ENCODE measurements at places on chromosomes 4 and X.
A peak's percentile ranks its signal among the peaks of the same experiment; 100 is the strongest.

- no peak for DNase-seq
Observed at GRCh38 chr4:82523179-82523578, 38.6 kb downstream of the TMEM150C start.

- DNase-seq: no peak
Observed at GRCh38 chr4:124910327-124910726, 197.8 kb upstream of the ANKRD50 start.

- DNase-seq: no peak
Observed at GRCh38 chrX:116236666-116237065, 66.1 kb downstream of the AGTR2 start.

DNA sequence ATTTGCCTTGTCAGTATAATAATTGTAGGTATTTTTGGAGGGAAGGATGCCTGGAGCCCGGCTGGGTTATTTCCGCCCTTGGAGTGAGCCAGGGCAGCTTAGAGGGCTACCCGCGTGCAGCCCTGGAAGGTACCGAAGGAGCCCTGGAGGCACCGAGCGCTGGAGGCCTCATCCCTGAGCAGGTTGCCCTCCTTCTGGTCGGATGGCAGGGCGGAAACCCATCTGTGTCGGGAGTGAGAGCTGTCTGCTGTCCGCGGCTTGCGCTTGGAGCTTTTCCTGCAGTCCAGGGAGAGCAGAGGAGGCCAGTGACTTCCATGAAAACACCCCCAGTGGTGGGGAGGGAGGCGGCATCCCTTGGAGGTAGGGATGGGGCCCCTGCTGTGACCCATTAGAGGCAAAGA, 122.1 kb downstream of the TBL1X start:
- DNase-seq: no peak

- no peak for DNase-seq
Observed at GRCh38 chrX:7170898-7171297, 22.9 kb upstream of the PUDP start.

DNA sequence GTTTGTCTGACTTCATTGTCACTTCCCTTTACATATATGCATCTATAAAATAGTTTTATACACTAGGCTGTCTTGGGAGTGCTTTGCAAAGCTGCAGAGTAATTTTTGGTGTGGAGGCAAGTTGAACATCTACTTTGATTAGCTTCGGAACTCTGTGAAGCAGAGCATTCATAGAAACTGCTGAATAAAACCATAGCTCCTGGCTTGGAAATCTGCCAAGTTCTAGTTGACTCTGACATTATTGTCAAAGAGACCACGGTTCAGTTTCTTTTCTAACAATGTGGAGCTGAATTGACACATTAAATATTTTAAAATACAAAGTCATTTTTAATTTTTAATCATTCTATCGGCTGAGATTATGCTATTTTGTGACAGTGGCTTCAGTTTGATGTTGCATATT, 335.0 kb downstream of the BMPR1B start:
- peak; percentile 53 for DNase-seq

DNA sequence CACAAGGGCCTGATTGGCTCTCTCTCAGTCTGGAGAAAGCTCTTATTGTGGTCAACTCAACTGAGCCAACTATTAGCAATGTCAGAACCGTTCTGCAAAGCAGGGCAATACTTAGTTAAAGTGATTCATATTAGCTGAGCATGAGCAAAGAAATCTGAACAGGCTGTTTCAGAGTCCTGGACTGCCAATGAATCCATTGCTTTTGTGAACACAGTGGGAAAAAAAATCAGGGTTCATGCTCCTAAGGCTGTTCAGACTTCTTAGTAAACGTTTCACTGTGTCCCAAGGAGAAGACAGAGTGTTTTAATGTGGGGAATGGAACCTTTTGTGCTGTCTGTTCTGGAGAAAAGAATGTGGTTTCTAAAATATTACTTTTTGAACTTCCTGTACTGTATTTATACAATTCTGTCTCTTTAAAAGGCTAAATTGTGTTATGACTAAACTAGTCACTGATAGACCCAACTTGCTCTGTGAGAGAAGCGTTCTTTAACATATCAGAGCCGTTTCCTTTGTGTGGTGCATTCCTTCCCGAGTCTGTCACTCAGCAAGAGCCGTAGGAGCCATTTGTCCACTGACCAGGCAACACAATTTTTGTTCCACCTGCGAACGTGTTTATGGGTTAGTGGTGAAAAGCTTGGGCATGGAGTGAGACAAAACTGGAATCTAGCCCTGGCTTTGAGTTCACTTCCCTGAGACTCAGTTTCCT, 366.1 kb downstream of the FBXO8 start:
- DNase-seq: peak; percentile 12

GRCh38 chr4:67522851-67523671, 22.2 kb downstream of the CENPC start:
- DNase-seq: no peak

DNA sequence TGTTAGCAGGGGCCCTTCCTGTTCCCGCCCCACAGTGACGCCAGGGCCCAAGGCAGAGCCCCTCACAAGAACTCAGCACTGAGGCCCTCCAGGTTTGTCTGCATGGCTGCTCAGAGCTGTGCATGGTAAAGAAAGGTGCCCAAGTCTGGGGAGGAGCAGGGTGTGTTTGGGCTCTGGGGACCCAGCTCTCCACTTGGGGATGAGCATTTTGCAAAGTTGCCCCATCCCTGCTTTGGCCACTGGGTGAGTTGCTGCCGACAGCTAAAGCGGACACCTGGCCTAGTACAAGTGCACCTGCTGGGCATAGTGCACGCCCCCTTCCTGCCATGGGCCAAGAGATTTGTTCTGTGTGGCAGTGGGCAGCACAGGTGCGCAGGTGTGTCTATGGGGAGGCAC, 2.0 kb upstream of the MXD4 start:
- DNase-seq: no peak

DNA sequence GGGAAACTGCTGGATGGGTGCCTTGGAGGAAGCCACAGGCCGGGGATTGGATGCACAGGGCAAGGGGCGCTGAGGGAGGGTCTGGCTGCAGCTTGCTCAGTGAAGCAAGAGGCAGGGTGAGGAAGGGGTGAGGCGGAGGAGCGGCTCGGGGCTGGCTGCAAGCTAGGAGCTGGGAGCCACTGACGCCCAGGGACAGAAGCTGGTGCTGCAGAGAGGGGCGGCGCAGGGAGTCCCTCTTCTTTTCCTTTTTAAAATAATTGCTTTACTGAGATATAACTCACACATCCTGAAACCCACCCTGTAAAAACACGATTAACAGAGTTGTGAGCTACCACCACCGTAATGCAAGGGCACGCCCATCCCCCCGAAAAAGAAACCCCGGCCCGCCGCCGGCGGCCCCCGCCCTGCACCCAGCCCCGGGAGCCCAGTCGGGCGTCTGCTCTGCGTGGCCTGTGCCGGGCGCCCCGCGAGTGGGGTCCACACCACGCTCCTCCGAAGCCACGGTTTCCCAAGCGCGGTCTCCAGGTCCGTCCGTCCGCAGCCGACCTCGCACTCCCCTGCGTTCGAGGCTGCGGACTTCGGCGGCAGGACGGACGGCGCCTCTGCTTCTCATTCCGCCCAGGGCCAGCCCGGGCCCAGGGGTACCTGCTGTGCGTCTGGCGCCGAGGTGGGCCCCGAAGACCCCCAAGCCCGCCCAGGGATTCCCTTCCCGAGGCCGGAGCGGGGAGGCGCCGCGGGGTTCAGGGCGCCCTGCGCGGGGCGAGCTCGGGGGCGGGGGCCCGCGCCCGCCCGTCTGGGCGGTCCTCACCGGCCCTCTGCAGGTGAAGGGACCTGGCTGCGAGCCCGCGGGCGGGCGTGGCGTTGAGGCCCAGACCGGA, 866 bp upstream of the UVSSA start:
- DNase-seq: peak; percentile 74

- no peak for DNase-seq
Observed at GRCh38 chr4:5461477-5461876, 246.9 kb downstream of the EVC2 start.

DNA sequence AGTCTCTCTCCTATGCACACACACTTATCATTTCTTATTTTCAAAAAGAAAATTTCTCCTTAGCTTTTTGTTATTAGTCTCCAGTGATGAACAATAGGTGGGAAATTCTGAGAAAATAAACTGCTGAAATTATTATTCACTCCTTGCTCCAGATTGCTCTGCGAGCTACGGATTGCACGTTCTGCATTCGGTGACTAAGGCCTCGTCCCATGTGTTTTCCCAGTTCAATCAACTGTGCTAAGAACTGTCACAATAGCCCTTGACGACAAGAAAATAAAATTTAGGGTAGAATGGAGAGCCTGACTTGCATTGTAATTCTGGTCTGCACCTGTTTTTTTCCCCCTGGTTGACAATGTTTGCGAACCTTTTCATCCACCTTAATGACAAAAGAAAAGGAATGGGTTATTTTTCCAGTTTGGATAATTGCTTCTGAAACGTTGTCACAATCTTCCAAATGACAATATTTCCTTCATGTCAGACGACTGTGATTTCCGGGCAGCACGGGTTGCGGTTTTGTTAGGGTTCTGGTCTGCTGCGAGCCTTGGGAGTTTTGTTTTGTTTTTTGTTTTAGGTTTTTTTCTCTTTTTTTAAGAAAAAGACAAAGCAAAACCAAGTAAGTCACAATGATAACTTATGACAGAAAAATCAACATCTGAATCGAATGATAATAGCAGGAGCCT, 124.5 kb upstream of the NOCT start:
- no peak for DNase-seq

DNA sequence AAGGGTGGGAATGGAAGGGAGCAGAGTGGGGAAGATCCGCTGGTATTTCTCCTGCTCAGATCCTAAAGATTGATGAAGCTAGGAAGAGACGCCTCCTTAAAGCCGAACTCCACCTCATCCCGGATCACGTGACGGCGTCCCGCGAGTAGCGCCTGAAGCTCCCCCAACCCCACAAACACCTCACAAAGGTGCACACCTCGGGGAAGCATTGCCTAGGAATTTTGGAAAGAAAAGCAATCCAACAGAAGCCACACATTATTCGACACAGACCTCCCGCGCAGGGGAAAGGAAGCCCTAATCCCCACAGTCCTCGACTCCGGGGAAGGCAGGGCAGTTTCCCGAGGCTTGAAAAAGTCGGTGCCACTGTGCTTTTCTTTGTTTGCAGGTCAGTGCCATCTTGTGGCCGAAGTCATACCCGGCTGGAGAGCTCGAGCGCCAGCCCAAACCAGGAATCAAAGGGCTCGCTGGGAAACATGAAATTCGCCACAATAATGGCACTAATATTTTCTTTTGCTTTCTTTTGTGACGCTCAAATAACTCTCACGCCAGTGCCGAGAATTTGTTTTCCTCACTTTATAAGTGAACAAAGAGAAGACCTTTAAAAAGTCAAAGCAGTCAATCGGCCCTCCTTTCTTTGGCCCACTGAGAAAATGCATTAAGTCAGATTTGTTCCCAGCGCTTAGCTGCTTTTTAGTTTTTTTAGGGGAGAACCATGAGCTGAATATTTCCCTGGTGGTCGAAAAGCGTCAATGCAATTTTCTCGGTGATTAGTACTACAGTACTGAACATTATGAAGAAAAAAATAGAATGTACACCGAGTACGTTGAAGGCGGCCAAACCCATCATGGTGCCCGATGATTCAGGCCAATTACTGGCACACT, at the start of gene NPY1R:
Gene NPY1R, minus strand, starts transcription at position 71 of the 881 bp plus-strand sequence. CDS start 6,042 bp downstream, outside the sequence.
- DNase-seq: peak; percentile 89

DNA sequence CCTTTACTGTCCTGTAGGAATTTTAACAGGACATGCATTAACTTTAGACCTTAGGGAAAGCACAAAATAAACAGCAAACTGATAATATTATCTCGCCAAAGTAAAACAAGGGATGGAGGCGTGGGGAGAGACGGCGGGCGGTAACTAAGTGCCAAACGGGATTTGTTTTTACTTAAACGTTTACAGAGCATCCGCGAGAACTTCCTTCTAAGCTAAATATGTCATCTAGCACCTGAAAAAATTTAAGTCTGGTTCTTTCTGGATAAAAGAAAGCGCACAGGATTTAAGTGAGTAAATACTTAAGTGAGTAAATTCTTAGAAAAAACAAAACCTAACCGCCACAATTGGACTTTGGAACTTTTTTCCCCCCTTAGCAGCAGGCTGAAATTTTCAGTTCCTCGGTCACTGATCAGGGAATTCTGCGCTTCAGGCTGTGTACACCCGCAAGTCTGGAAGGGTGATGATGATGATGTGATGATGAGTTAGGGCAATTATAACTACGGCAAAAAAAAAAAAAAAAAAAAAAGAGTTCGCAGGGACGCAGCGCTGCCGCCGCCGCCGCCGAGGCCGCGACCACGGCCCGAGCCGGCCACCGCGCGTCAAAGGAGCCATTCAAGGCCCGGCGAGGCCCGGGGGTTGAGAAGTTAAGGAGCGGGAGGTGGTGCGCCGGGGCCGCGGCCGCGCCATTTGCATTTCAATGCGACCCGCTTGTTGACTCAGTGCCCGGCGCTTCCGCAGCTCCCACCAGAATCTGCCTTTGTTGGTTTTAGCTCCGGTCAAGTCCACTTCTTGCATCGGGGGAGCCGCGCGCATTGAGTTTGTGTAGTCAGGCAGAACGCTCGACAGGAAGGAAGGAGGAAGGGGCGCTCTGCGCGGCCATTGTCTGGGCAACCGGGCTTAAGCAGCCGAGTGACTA, 108.8 kb downstream of the SPRY1 start:
- peak; percentile 87 for DNase-seq

- no peak for DNase-seq
Observed at GRCh38 chr4:121728798-121729226, 32.0 kb upstream of the ANXA5 start.

GRCh38 chrX:104864296-104864695, 298.3 kb downstream of the IL1RAPL2 start:
- no peak for DNase-seq

DNA sequence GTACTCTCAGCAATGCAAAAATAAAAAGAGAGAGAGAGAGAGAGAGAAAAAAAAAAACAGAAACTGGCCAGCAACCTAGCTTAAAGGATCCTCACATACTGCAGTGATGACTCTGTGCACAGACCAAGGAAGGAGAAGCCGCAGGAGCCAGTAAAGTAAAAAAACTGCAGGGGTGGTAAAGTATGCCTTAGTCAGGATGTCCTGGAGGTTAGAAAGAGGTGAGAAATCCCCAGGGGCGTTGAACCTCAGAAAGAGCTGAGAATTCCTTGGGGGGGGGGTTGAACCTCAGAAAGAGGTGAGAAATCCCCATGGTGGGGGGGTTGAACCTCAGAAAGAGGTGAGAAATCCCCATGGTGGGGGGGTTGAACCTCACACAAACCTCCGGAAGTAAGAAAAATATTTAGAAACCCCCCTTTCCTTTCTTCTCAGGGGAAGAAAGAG, 48.0 kb downstream of the MAGEA9 start:
- peak; percentile 1 for DNase-seq

DNA sequence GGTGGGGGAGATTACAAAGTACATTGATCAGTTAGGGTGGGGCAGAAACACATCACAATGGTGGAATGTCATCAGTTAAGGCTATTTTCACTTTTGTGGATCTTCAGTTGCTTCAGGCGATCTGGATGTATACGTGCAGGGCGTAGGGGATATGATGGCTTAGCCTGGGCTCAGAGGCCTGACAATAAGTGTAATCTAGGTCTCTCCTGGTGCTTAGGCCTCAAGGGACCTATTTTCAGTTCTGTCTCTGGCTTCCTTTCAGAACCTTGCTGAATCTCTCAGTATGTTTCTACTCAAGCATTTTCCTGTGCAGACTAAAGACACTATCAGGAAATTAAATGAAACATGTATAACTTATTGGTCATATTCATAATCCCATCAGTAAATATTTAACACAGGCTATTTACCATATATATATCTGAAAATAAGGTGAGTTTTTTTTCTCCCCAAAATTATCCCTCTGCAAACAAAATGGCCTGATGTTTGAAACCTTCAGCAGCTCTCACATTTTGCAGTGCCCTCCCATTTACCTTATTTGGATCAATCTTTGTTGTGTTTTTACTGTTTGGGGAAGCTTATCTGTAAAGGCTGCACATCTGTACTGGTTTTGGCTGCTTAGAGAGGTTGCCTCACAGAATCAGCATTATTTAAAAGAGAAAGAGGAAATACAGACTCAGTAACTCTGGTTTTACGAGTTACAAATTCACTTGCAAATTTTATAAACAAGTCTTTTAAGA, 2.3 kb upstream of the ZCCHC4 start:
- no peak for DNase-seq

All from tongue (tissue), 3 donors.